NCI-H1417 treated with DMSO at 0.1 percent for 48 hours (cell line): ENCODE measurements at places on chromosomes 1 and 21.

DNA sequence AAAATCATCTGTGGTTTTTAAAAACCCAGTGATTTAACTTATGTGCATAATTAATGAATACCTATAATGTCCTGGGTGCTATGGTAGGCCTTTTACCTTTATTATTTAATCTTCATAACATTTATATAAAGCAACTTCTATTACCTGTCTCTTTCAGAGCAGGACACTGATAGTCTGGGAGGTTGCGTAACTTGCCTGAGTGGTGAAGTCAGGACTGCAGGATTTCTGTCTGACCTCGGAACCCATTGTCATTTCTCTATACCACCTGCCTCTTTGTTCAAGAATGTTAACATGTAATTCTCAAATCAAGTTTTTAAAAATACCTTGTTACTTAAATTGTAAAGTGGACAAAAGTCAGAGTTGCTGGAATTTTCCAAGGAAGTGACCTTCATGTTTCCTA lies 41.0 kb upstream of the BACH1 start:
- no peak for DNase-seq

GRCh38 chr21:39390212-39390765 lies 41.4 kb upstream of the HMGN1 start:
- DNase-seq, result no peak

DNA sequence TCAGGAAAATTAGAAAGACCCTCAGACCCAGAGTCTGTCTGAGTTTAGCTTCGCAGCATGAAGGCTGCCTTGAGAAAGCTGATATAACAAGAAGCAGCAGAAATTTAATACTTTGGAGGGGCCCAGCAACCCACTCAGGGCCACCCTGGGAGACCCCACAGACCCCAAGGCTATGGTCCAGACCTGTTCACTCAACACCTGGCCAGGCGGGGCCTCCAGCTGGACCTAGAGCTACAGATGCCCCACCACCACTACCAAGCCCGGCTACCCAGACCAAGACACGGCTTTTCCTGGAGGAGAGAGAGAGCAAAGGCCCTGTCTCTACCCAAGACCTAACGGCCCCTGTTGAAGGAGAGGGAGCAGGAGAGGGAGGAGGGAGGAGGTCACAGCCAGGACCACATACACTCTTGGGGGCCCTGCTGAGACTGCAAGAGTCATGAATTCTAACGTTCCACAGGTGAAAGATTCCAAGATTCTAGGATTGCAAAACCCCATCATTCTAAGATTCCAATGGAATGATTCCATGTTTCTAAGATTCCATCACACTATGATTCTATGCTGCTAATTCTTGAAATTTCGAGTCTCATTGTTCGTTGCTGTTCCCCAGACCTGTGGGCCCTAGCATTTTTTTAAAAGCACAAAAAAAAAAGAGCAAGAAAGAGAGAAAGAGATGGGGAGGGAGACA lies 53.2 kb downstream of the LACTBL1 start:
- DNase-seq, result no peak

DNA sequence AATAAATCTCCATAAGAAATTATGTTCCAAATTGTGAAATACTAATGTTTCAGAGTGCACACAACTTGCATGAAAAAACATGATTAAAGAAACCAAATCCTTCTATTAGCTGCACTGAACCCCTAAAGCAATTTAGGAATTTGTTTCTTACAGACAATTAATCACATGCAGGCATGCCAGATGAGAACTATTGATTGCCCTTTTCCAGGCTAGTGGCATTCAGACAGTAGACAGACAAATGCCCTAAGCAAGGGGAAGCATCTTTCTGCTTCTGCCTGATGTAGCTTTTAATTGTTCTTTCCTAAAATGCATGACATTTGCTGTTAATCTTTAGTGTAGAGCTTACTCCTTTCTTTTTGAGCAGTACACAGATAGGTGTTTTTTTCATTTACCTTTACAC lies 229.5 kb downstream of the DPYD start:
- DNase-seq, result no peak

GRCh38 chr1:199945591-199945990 lies 81.9 kb upstream of the NR5A2 start:
- no peak for DNase-seq

DNA sequence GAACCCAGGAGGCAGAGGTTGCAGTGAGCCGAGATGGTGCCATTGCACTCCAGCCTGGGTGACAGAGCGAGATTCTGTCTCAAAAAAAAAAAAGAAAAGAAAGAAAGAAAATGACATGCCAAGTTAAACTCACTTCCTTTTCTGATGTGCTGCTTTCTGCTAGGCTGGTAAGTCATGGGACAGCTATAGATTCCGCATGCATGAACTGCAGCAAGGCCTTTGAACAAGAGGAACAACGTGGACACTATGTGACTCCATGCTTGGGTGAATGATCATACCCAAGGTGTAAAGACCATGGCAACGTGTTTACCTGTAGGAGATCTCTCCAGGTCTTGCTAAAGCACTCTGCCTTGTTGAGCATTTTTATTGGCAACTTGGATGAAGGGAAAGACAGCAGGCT lies 10.3 kb upstream of the TTF2 start:
- no peak for DNase-seq

GRCh38 chr1:34976384-34977209 lies 8.6 kb downstream of the TMEM35B start:
- DNase-seq, result no peak

GRCh38 chr21:43290421-43291346 lies 121.9 kb downstream of the CRYAA start:
- DNase-seq, result no peak
